Natural killer cell treated with Interleukin-12 subunit alpha and Interleukin-12 subunit beta and Interleukin-15 and Interleukin-18, amount 100 ng/mL, for 72 hours (primary cell): ENCODE measurements at places on chromosomes 1 and 21. TPM values are rescaled to one million over a fixed set of nuclear protein-coding genes. Genes with fewer than 3 reads are reported as not detected.

Gene ITPKB
- total RNA-seq = 35.2 TPM

Gene OLIG1
- 0.20 TPM for total RNA-seq

Gene PPFIA4
- 19.6 TPM for total RNA-seq

Gene GPR157
- 1.6 TPM for total RNA-seq

Gene CD1B
- total RNA-seq = not detected

GRCh38 chr1:118269598-118269997 lies 84.6 kb upstream of the SPAG17 start:
- no peak overlapping the region for H3K27ac ChIP-seq
- H3K4me3 ChIP-seq = no peak overlapping the region
- H3K27me3 ChIP-seq = no peaks in the 10 kb centered on the region
- no peaks in the 10 kb centered on the region for H3K36me3 ChIP-seq
- no peaks in the 10 kb centered on the region for H3K4me1 ChIP-seq

- H3K27ac ChIP-seq = peak overlapping the region; percentile 86
- H3K4me3 ChIP-seq = peak overlapping the region; percentile 93
- H3K27me3 ChIP-seq = no peaks in the 10 kb centered on the region
- H3K4me1 ChIP-seq = peaks cover 8% of the 10 kb centered on the region
- H3K36me3 ChIP-seq = no peaks in the 10 kb centered on the region
These were observed 758 bp upstream of the ATAD3B start for GRCh38 chr1:1470626-1471388.

- no peak overlapping the region for H3K27ac ChIP-seq
- no peaks in the 10 kb centered on the region for H3K27me3 ChIP-seq
- H3K4me1 ChIP-seq = no peaks in the 10 kb centered on the region
- no peak for DNase-seq
These were observed 97.1 kb downstream of the TRIM11 start for GRCh38 chr1:228309326-228310067.

GRCh38 chr1:21922090-21923013 lies 14.8 kb downstream of the HSPG2 start:
- H3K27ac ChIP-seq = no peak overlapping the region
- no peaks in the 10 kb centered on the region for H3K4me1 ChIP-seq
- no peak for DNase-seq

- H3K27ac ChIP-seq = no peak overlapping the region
- no peaks in the 10 kb centered on the region for H3K27me3 ChIP-seq
- no peak for DNase-seq
- peaks cover 31% of the 10 kb centered on the region for H3K36me3 ChIP-seq
- H3K4me3 ChIP-seq = no peak overlapping the region
- H3K4me1 ChIP-seq = peaks cover 9% of the 10 kb centered on the region
These were observed 549 bp downstream of the MSH4 start for GRCh38 chr1:75797273-75797588.

GRCh38 chr1:91891969-91892368 lies 6.0 kb upstream of the TGFBR3 start:
- peaks cover 45% of the 10 kb centered on the region for H3K4me1 ChIP-seq
- DNase-seq = no peak
- no peaks in the 10 kb centered on the region for H3K27me3 ChIP-seq
- H3K36me3 ChIP-seq = peaks cover 6% of the 10 kb centered on the region
- peak overlapping the region; percentile 64 for H3K4me3 ChIP-seq

DNA sequence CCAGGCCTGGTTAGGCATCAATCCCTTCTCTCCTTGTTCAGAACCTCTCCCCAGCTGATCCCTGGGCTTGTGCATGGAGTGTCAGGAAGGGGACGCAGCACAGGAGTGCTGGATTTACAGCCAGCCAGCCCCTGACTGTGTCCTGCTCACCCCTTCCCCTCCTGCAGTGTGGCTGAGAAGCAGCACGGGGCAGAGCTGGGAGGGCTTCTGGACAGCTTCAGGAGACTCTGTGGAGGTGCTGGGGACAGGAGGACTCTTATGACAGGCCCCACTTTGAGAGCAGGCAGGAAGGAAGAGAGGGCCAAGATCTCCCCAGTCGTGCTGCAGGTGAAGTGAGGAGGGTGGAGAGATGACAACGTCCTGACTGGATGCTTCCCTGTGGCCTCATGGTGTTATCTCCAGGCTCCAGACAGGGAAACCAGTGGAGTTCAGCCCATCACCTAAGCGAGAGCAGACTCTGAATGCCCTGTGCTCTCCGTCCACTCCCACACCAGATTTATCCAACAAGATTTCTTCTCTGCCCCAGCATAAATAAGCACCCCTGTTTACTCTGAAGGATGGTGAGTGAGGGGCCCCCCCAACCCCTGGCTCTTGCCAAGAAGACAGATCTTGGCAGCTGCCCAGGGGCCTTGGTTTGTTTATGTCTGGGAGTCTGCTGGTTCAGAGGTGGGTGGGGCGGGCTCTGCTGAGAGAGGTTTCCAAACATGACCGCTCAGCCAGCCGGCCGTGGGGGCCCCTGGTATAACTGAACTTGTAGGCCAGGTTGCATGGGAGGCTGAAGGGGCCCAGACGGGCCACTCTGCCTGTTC lies 21.3 kb downstream of the TMCC2 start:
- H3K36me3 ChIP-seq = no peaks in the 10 kb centered on the region
- H3K27me3 ChIP-seq = no peaks in the 10 kb centered on the region
- no peak overlapping the region for H3K27ac ChIP-seq
- H3K4me1 ChIP-seq = peaks cover 8% of the 10 kb centered on the region
